GM12878 (cell line): ENCODE measurements at places on chromosomes 2 and 18.
A peak's percentile ranks its signal among the peaks of the same experiment; 100 is the strongest.

DNA sequence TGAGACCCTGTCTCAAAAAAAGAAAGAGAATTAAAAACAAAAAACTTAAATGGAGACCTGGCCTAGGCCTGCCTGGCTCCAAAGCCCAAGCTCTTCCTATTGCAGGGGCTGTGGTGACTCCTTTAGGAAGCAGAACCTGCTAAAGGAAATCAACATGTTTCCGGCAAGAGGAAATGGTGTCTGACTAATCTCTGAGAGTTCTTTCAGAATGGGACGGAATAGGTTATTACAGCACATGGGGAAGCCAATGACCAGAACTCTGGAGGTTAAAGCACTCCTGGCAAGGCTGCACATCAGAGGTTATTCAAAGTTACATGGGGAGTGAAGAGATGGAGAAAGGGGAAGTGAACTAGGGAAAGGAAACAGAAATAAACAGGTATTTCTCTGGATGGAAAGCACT is 21.4 kb downstream of the KIF3C start:
- DNase-seq = no peak

DNA sequence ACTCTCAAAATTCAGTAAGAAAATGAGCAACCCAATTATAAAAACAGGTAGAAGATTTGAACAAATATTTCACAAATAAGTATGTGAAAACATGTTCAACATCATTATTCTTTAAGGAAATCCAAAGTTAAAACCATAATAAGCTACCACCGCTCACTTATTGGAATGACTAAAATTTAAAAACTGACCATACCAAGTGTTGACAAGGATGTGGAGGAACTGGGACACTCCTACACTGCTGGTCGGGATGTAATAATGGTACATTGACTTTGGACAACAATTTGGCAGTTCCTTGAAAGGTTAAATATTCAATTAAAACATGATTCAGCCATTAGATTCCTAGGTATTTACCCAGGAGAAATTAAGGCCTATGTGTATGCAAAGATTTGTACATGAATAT is 336.5 kb downstream of the IRS1 start:
- no peak for DNase-seq

DNA sequence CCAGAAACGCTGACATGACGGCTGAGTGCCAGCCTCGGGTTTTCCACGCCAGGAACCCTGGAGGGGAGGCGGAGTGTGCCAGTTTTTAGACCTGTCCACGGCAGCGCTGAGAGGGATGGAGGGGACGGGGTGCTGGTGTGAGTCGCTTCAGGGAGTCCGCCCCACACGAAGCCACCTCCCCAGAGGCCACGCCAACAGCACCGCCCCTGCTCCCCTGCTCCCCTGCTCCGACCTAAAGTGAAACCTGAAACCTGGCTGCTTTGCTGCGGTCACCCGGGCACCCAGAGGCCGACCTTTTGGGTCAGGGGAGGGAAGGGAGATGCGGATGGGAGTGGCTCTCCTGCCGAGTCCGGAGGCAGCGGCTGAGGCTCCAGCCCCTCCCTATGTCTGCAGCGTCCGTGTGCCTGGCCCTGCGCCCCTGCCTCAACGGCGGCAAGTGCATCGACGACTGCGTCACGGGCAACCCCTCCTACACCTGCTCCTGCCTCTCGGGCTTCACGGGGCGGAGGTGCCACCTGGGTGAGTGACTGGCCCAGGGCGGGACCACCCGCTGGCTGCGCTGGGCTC is 38.1 kb downstream of the SNED1 start:
- peak; percentile 44 for DNase-seq

GRCh38 chr2:218039171-218039570 is 29.9 kb upstream of the RUFY4 start:
- no peak for DNase-seq

DNA sequence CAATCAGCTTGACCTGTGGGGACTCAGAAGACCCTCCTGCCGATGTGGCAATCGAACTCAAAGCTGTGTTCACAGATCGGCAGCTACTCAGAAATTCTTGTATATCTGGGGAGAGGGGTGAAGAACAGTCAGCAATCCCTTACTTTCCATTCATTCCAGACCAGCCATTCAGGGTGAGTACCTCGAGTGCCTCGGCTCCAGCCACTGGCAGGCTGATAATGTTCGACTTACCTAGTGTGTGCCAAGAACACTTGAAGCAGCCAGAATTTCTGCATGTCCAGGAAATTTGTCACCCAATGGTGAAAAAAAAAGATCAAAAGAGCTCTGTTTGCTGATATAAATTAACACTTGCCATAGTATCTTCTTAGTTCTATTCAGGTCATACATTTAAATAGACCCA is 2.3 kb downstream of the LGALSL start:
- no peak for DNase-seq

DNA sequence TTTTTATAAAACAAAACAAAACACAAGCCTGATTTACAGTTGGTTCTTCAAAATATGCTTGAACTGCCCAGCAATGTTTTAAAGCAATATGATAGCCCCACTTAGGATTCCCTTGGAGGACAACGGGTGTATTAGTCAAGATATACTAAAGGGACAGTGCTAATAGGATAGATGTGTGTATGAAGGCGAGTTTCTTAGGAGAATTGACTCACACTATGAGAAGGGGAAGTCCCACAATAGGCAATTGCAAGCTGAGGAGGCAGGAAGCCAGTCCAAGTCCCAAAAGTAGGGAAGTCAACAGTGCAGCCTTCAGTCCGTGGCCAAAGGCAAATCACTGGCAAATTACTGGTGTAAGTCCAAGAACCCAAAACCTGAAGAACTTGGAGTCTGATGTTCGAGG is 167.9 kb downstream of the CBLN2 start:
- no peak for DNase-seq

DNA sequence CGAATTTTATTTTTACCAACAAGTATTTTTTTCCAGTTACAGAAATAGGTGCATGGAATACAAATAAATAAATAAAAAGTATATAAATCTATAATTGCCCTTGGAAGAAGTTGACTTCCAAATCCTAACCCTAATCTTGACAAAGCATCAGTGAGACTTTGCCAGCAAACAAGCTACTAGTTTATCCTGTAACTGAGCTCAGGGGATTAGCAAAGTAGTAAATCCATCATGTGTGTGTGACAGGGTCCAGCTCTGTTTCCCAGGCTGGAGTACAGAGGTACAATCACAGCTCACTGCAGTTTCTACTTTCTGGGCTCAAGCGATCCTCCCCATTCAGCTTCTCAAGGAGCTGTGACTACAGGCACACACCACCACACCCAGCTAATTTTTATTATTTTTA is 948.0 kb upstream of the CNTNAP5 start:
- DNase-seq = no peak

DNA sequence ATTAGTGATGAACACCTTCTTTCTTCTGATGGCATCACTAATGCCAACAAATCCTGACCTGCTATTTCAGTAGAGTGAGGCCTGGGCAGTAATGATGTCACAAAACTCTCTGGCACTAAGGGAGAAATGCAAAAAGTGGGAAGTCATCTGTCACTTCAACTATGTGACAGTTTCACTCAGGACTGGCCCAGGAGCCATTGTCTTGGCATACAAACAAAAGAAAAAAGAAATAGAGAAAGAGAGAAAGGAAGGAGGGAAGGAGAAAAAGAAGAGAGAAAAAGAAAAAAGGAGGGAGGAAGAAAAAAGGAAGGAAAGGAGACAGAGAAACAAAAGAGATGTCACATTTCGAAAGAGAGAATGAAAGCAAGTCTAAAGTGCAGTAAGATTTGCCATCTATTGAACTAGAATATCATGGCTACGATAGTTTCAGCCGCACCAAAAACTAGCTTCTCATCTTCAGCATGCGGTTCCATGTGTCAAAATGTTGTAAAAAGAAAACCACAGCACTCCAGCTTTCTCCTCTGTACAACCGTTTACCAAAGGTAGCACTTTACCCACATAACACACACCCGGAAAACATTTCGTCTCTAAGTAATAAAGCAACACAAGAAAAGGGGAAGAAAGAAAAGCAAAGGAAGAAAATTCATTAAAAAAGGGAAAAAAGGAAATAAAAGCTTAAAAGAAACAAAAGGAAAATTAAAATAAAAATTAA is 50.1 kb downstream of the CD226 start:
- DNase-seq = peak; percentile 74

GRCh38 chr18:37405229-37405628 is 160.4 kb downstream of the CELF4 start:
- no peak for DNase-seq

- DNase-seq = no peak
These were observed 133.0 kb downstream of the MAP4K4 start for GRCh38 chr2:101830555-101830954.

GRCh38 chr2:65917986-65918385 is 485.6 kb upstream of the SPRED2 start:
- no peak for DNase-seq

DNA sequence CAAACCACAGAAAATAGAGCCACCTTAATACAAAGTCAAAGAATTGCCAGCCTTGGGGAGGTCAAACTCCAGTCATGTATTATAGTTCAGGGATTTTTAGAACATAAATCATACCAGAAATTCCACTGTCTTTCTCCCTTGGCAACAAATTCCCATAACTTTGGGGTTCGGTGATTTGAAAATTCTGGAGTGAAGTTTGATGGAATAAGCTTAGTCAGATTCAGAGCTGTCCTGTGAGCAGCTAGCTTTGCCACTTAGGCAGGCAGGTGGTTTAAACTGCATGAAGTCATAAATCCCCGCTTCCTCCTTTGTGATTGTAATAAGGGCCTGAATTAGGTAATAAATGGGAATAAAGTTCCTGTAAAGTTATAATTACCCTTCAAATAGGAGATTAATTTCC is 457.0 kb upstream of the HNMT start:
- no peak for DNase-seq
